Stimulated activated CD4-positive, alpha-beta T cell treated with anti-CD3 and anti-CD28 coated beads, TNF-alpha, amount 100 ng/mL, for 1 hour (primary cell): ENCODE measurements at places on chromosomes 1 and 21.

- DNase-seq, result no peak
These were observed 377.0 kb downstream of the PTPRC start for GRCh38 chr1:199015799-199016198.

- no peak for DNase-seq
These were observed 21.5 kb upstream of the STMN1 start for GRCh38 chr1:25927521-25928265.

DNA sequence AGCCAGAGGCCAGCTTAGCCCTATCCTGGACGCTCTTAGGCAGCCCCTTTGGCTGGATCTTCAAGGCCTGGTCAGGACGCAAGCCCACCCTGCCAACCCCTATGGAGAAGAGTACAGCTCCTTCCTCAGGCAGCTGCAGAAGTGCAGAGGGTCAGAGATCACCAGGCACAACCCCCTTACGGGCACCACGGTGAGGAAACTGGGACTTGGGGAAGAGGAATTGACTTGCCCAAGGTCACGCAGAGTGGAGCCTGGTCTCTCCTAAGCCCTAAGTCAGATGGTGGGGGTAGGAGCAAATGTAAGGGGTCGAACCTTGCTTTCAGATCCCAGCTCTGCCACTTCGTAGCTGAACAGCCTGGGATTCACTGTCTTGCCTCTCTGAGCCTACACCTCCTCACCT lies 3.7 kb downstream of the E2F2 start:
- no peak for DNase-seq

DNA sequence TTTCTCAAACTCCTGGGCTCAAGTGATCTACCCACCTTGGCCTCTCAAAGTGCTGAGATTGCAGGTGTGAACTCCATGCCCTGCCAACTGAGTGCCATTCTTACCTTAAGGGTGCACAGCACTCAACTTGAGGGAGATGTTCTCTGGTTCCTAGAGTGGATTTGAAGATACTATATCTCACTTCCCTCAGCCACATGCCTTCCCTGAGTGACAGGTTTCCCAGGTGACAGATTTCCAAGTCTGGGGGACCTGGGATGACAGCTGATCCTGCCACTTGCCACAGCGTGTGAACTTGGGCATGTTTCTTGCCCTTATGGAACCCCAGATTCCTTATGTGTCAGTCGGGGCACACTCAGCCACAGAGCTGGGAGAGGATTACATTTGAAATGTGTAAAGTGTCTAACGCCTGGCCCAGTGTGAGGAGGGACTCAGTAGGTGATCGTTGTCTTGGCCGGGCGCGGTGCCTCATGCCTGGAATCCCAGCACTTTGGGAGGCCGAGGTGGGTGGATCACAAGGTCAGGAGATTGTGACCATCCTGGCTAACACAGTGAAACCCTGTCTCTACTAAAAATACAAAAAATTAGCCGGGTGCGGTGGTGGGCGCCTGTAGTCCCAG lies 29.6 kb upstream of the BTG2 start:
- DNase-seq, result no peak

DNA sequence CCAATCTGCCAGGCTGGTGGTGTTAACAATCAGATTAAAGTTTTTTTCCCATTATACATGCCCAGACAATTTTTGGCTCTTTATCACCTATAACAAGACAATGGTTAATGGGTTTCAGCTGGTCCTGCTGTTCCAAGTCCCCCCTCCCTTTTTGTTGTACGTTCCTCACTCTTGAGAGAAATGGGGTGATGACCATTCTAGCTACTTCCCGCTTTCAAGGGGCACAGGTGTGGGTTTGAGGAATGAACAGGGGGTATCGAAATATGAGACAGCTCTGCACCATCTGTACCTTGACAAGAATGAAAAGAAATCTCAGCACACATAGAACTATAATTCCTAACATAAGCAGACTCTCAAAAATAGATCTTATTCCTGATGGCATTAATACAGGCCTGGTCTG lies 326.8 kb downstream of the PTPRU start:
- no peak for DNase-seq

GRCh38 chr1:33151116-33151515 lies 30.7 kb downstream of the TRIM62 start:
- no peak for DNase-seq

GRCh38 chr1:229070168-229070567 lies 200.7 kb upstream of the RAB4A start:
- DNase-seq, result no peak

DNA sequence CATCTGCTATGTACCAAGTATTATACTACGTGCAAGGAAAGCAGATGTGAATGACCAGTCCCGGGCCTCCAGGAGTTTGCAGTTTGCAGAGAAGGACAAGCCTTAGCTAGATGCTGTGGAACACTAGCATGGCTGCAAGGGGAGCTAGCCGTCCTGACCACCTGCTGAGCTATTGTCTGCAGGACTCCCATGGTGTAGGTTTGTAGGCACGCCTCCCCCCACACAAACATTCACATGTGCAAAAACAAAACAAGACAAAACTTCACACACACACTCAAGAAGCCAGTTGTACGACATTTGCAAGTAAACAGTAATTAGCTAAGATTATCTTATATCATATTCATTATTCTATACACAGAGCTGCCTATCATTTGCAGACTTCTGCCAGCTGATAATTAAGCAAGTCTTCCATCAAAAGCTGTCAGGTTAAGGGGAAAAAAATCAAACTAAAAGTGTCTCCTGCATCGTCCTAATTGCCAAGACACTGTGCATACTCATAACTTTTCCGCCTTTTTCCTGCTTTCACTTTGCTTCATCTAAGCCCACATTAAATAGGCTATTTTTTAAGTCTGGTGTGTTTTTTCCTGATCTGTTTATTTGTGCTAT lies 10.7 kb upstream of the HNRNPU start:
- DNase-seq, result no peak

DNA sequence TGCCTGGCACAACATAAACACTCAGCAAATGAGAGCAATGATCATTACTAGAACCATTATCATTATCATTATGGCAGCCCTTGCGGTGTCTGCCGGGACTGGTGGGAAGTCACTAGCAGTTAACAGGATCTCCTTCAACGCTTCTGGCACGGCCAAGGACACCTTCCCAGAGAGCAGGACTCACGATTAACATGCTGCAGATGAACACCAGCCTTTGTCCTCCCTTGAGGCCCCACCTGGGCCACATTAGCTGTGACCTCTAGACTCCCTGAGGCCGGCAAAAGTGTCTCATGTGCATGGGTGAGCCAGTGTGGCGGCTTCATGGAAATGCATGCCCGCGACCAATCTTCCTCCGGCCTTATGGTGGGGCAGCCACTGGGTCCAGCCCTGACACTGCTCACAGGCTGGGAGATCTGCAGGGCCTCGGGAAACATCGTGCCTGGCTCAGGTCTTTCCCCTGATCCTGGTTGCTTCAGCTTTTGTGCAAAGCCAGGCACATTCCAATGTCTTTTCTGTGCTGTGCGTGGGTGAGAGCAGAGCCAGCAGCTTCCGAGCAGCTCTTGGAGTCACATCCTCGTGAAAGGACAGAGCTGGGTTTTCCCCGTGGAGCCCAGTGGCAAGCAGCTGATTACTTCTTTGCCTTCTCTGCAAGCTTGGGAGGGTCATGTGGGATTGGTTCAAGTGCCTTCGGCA lies 107.3 kb downstream of the HMGB4 start:
- no peak for DNase-seq

GRCh38 chr1:178946855-178947676 lies 76.2 kb upstream of the ANGPTL1 start:
- no peak for DNase-seq

DNA sequence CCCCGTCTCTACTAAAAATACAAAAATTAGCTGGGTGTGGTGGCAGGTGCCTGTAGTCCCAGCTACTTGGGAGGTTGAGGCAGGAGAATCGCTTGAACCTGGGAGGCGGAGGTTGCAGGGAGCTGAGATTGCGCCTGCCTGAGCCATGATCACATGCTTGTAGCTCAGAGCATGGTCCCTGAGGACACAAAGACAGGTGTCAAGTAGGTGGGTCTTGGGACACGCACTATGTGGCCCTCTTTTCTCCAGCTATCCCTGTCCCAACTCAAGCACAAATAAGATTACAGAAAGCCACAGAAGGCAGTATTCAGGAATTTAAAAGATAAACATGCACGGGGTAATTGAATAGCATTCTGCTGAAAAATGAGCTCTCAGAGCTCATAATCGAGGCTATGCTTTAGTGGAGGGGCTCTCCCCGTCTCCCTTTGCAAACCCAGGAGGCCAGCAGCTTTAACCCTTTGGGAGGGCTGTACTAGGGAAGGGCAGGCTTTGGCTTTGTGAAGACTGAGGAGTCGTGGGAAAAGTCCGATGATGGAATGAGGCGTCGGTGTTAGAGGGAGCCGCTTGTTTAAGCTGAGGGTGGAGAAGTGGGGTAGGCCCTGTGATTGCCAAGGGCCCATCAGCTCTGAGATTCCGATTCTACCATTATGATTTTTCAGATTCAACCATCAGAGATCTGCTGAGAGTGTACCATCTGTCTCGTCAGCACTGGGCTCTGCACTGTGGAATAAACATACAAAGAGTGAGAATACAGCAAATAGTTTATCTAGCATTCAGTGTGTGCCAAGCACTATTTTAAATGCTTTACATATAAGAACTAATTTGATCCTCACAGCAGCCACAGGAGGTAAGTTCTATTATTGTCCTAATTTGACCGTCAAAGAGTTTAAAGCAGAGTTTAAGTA lies 59.7 kb upstream of the CD34 start:
- no peak for DNase-seq
